ENCODE measurements at places on chromosomes 4 and X.

- DNase-seq, result no peak
These were observed 37.5 kb upstream of the STK26 start for GRCh38 chrX:131985526-131986049.

DNA sequence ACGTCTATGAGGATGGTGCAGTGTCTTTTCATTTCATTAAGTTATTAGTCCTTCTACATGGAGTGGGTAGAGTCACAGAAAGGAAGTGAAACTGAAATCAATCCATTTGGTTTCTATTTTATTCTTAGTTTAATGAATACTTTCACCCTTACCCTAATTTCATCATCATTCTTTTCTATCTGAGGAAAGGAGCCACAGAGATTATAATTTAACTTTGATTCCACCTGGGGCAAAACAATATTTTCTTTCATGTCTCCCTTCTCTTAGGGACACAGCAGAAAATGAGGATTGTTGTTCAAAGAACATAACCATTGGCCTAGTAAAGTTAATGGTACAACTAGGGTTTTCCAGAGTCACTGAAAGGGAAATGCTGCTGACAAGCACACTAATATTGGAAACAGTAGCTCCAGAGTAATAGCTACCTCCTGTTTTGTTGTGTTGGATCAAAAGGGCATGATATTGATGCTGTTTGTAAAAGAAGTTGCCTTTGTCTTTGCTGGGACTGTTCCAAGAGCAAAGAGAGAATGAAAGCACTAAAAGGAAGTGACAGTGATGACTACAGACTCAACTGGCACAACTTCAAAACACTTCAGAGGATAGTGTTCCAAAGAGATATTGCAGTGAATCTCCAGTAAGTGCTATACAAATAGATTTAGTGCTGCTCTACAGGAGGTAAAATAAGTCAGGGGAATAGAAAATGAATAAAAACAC, 247.1 kb upstream of the PITX2 start:
- no peak for DNase-seq

DNA sequence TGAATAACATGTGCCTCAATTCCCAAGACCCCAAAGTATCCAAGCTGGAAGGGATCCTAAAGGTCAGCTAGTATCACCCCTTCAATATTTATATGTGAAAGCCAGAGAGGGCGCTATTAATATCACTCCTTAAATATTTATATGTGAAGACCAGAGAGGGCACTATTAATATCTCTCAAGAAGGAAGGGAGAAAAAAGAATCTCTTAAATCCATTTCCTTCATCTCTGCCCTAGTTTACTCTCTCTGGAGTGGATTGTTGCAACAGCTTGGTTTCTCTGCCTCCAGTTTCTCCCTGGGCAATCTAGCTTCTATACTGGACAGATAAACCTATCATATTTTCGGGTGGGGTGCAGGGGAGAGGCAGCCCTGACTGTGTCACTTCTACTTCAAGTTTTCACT, 31.6 kb upstream of the MSN start:
- DNase-seq, result no peak

DNA sequence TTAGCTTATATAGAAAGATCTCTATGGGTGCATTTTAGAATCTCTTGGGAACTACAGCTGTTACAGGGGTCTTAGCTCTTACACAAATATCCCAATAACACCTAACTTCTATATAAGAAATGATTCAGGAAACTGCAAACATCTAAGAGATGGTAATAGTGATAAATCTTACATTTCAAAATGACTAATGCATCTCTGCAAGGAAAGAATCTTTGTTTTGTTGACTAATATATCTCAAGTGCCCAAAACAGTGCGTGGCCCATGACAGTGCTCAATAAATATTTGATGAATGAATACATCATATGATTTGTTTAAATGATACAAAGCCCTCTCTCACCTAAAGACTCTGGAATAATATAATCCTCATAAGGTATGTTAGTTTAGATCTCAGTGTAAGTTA, 47.5 kb downstream of the CENPE start:
- DNase-seq, result no peak

DNA sequence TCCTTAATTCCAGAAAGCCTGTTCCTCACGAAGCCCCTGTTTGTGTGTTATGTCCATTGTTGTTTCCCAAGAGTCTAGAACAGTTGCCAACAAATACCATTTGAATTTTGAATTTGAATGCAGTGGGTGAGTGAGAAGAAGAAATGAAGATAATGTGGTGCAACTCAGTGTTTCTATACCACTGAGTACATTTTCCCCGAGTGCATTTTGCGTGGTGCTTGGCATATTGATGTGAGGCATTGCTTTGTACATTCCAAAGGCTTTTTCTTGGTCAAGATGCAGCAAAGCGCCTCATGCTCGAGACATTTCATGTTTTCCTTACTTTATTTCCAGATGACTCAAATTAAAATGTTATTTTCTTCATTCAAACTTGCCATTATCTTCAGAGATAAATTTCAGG, 253.1 kb upstream of the RPS6KA3 start:
- no peak for DNase-seq

- DNase-seq, result peak; percentile 78
These were observed 990 bp downstream of the HNRNPD start for GRCh38 chr4:82372517-82373485.

DNA sequence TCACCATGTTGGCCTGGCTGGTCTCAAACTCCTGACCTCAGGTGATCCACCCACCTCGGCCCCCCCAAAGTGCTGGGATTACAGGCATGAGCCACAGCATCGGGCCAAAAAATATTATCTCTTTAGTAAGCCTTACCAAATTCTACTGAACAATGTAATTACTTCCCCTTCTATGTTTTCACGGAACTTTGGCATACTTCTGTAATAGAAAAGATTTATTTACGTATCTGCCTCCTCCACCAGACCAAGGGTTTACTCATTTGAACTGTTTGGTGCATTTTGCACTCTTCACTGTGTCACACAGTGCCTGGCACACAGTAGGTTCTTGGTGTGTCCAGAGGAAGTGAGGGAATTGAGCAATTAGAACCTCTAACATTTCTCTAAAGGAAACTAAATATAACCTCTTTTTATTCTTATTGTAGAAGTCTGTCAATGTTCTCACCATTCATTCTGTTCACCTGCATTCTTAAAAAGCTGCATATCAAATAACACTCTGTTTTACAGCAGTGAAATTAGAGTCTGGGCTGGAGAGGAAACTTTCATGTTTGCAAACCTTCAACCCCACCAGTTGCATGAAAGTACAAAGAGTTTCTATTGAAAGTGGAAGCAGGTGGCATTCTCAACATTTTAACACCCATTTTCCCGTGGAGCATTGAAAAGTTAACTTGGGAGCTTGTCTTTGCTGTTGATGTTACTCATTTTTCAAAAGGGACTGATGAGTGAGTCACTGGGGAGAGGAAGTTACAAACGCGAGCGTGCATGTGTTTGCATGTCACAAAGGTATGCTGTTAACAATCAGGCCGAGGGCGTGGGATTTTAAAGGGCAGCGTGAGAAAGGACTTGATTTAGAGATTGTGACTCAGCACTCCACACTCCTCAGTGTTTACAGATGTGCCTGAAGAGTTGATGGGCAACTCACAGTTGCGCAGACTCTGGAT, 314.1 kb downstream of the STK32B start:
- DNase-seq, result no peak

DNA sequence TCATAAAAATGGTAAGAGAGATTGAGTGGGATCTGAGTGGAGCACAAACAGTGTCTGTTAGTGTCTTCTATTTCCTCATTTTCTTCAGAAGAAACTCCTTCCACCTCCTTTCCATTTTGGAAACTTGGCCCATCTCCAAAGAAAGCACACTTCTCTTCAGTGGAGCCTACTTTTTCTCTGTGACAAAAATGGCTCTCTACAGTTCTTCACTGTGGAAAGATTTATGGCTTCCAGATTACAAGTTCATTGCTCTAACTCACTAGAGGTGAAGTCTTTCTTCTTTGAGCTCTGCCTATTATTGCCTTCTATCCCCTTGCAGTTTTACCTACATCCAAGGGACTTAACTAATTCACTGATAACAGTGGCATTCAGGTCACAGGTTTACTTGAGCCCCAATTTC, 325.8 kb downstream of the ANTXR2 start:
- peak; percentile 12 for DNase-seq

DNA sequence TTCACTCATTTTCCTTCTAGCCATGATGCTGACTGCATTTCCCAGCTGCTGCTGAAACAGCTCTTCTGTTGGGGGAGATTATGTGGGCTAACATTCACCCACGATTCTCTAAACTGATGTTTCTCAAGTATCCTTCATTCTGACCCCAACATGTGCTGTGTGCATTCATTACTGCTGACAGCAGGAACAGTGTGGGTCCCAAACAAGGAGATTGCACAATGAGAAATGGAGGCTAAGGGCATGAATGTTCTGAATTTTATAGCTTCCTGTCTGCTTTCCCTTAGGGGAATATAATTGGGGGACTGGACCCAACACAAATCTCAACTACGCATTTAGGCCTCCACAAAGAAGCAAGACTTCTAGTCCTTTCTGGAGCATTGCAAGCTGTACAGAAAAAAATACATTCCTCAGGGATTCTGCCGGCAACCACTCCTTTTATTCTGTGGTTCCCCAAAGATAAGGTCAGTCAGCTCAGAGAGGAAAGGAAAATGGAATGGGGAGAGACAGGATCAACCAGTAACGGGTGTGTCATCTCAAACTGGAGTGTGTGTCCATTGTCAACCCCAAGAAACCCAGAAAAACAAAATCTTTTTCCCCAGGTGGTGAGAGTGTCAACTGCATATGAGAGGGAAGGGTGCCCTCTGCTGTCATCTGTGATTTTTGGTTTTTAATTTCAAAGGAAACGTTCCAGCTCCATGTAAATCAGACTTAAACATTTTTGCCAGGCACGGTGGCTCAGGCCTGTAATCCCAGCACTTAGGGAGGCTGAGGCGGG, 81.5 kb upstream of the EGFL6 start:
- peak; percentile 61 for DNase-seq

DNA sequence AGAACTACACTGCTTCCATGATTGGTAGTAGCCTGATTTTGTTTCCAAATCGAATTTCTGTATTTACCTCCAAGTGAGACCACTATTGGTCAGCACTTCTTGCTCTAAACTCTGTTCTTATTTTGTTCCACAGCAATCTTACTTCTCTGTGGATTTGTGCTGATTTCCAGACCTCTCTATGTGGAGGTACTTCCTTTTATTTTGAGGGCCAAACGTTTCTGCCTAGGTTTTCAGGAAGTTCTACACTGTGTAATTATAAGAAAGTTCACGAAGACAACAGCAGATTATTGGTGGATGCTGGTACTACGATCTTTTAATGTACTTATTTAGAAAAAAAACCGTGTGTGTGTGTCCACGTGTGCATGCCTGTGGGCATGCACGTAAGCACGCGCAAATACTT, 46.7 kb downstream of the DTHD1 start:
- no peak for DNase-seq

DNA sequence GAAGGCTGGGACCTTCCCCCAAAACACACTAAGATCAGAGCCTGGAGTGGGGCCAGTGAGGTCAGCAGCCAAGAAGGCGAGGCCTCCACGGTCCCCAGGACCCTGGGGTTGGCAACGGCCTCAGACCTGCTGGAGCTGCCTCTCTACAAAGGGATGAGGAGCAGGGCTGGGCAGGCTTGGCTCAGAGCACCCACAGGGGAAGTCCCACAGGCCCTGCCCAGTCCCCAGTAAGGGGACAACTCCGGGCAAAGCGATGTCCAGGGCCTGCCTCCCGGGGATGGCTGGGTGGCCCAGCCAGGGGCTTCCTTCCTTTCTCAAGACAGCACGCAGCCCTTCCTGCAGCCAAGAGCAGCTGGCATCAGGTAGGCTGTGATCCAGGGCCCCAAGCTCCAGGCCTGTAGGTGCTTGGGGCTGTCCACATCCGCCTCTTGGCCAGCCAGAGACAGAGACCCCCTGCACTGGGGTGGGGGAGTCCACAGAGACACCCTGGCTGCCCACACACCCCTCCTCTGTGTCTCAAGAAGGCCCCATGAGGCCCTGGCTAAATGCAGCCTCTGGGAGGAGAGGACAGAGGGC, 5.7 kb downstream of the MXD4 start:
- DNase-seq, result no peak

GRCh38 chr4:80540785-80541469, 205.4 kb downstream of the CFAP299 start:
- no peak for DNase-seq

DNA sequence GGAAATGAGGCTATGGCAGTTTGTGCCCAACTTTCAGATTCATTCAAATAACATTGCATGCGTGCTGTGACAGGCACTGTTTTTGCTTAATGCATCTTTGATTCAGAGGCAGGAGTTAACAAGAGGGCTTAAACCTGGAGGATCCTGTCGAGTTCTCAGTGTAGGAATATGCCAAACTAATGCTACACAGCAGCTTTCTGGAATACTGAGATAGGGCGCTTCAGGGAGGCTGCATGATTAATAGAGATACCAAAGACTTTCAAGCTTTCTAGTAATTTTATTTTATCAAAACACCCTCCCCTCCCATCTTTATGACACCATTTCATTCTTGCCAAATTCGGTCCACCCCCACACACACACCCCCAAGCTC, 636 bp upstream of the TIMM8A start:
- DNase-seq, result no peak

DNA sequence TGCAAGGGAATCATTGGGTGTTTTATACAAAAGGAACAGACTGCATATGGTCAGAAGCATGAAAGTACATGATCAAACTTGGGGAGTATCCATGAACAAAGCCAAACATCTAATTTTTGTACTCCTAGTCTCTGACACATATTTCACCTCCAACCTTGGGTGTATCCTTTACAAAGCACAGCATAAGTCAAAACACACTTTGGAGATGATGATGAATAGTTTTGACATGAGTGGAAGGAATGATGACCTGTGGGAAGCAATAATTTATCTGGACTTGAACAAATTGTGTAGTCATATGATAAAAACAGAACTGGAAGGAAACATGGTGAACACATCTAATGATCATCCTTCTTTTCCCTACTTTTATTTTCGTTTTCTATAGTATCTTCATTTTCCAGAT, 108.7 kb upstream of the PLS3 start:
- no peak for DNase-seq

DNA sequence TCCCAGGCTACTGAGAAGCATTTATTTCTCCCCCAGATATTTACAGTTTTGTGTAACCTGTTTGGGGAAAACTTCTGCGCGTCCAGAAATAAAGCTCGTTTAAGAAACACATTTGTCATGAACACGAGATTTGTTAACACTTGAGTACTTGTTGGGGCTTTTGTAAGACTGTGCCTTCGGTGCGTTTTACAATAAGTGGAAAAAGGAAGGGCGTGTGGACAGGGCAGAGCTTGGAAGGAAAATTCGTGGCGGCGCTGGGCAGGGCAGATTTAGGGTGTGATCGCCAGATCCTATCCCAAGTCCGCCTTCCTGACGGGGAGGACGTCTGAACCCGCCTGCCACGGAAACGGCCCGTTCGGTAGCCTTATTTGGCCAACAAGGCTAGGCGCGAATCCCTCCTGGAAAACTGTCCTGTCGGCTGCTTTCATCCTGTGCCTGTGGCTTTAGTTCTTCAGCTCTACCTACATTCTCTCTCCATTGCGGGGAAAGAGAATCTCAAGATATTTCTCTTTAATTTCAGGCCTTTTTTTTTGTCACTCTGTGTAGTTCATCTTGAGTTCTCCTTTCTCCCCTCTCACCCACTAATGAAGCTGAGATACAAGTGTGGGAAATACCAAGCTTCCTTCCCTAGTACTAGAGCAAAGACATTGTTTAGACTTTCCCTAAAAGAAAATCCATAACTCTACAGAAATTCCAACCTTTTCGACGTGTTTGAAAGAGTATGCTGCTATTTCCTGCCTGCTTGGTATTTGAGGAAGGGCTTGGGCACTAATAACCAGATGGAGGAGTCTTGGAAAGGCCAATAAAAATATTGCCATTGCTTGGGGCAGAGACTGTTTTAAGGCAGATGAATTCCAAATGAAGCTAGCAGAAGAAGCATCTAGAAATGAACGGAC, 982 bp downstream of the PDLIM5 start:
- peak; percentile 40 for DNase-seq
